ENCODE measurements at places on chromosomes 6 and 20.

DNA sequence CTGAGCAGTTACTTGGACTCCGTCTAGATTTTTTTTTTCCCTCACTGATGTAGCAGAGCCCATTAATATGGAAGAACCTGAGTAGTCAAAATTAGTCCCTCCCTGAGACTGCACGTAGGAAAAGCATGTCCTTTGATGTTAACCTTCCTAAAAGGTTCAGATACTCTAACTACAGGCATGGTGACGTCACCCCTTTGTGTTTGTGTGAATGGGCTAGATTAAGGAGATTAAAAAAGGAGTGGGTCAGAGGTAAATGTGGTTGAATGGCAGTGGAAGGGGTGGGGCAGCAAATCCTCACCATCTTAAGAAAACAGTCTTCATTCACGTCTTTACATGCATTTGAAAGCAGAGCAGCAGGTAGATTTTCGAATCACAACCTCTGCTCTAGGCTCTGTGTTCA, 521.1 kb downstream of the TFAP2B start:
- DNase-seq = peak; percentile 67

DNA sequence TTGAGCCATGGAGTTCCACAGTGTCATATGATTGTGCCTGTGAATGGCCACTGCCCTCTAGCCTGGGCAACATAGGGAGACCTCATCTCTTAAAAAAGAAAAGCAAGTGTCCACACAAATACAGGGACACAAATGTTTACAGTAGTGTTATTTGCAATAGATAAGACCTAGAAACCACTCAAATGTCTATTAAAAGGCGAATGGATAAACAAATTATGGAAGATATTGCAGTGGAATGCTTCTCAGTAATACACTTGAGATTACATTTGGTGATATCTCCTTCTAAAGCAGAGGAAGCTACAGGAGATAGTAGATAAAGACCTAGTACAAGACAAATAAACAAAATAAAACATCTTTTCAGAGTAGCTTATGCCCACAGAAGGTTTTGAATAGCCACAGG, 44.6 kb upstream of the ASCC3 start:
- DNase-seq = no peak

DNA sequence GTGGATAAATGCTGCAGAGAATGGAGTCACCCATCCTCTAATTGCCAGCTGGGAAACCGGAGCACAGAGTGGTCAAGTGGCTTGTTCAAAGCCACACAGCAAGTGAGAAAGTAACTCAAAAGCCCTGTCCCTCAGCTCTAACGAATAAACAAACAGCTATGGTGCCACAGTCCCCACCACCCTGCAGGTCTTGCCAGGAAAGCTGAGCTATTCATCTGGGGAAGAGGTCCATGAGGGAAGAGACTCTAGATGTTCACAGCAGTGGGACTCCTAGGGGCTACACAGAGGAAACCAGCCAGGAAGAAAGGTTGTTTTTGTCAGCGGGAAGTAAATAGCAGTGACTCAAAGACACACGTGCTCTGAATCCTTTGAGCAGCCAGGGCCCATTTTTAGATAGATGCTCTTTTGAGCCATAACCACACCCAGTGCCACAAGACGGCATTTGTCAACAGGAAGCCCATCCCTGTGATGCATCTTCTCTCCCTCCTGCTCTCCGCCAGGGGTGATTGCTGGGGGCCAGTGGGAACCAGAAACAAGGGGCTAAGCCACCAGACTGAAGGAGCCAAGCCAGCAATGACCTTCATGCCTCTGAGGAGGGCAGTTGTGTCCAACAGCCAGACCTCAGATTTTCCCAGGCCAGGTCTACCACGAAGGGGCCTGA, 32.4 kb upstream of the TCP11 start:
- no peak for DNase-seq

GRCh38 chr20:20085071-20085470, 32.7 kb downstream of the CFAP61 start:
- peak; percentile 31 for DNase-seq

DNA sequence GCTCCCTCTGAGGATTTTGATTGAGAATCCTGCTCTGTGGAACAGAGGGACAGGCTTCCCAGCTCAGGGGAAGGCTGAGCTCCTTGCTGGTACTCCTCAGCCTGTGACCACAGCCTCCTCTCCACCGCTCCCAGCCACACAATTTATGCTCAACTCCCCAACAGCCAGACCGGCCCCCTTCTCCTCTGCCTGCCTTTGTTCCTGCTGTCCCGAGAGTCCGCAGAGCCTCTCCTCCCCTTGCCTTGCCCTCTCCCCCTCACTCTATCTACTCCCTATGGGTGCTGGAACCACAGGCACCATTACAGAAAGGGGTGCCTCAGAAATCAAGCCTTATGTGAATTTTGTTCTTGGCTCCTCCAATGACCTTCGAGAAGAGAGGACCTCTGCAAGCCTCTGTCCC, 15.9 kb downstream of the MAP1LC3A start:
- no peak for DNase-seq

DNA sequence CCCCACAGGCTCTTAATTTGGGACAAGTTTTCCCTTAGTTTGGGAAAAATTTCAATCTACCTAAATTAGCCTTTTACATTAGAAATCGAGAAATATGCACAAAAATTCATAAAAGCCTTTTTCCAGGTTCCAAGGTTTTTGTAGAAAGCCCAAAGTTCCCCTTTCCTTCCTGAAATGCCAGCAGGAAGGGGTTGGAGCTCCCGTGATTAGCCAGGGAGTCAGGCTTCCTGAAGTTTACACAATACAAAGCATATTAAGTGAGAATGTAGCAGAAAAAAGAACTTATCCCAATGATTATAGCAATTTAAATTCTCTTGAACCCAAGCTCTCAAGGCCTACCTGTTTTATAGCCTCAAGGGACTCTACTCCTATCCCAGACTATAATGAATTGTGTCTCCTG, 39.1 kb downstream of the SYNJ2 start:
- no peak for DNase-seq

DNA sequence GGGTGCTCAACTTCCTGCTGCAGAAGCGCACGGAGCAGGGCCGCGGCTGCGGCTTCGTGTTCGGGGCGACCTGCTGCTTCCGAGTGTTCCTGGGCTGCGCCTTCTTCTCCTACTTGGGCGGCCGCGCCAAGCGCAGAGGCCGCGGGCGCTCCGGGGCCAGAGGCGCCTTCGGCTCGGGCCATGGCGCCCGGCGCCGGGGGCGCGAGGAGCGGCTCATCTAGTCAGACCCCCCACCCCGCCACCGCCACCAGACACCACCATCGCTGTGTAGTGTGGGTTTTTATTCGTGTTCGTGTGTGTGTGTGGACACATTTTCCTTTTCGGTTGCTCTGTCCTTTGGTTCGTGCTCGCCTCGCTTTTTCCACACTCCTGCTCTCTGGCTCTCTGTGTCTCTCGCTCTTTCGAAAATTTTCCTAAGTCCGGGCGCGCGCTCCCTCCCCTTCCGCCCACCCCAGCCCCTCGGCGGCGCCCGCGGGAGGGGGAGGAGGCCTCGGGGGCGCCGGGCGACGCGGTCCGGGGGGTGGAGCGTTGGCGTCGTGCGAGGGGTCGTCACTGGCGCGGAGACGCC, 38.1 kb downstream of the GNAS start:
- DNase-seq = peak; percentile 97

GRCh38 chr6:1082285-1082935, 229.5 kb upstream of the FOXQ1 start:
- no peak for DNase-seq

GRCh38 chr6:99501762-99502161, 13.5 kb downstream of the USP45 start:
- DNase-seq = no peak

DNA sequence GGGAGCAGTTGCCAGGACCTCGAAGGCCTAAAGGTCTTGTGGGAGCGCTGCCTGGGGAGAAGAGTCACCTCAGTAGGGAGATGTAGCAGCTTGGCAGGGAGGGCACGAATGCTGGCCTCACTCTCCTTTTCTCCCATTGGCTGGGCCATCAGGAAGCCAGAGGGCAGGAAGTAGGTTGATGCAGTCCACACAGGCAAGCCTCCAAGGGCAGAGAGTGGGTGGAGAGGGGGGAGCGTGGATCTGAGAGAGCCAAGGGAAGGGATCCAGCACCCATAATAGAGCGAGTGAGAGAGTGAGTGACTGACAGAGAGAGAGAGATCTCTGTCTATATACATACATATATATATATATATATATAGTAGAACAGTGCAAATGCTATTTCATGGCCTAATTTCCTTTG, 215.3 kb upstream of the LRFN2 start:
- DNase-seq = no peak

DNA sequence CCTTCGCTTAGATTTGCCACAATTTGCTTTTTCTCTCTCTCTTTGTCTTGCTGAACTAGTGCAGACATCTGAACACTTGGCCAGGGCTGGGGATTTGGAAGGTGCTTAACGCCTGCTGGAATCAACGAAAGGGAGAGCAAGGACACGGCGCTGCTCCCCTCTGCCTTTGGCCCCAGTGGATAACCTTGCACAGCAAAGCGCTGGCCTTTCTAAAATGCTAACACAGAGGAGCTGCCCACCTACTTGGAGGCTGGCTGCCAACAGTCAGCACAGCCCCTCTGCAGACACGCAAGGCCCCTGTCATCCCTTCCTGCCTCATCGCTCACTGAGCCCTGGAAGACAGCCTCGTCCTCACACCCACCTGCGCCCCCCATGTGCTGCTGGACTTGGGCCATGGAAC, 37.5 kb downstream of the C20orf203 start:
- DNase-seq = peak; percentile 43

Measured in stomach (tissue), 19 donors.